NCI-H187 (cell line): ENCODE measurements at places on chromosomes 6 and 20.

DNA sequence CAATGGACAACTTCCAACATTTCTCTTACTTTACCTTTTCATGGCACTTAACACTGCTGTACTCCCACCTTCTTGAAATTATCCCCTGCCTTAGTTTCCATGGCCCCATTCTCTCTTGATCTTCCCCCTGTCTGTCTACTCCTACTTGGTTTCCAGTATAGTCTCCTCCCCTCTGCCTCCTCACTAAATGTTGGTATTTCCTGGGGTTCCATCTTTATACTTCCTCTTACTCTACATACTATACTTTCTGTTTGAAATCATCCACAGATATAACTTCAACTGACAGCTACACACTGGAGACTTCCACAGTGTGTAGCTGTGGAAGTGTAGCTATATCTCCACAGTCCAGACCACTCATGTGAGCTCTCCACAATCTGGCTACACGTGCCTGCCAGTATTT lies 13.5 kb downstream of the ZHX3 start:
- DNase-seq: no peak

DNA sequence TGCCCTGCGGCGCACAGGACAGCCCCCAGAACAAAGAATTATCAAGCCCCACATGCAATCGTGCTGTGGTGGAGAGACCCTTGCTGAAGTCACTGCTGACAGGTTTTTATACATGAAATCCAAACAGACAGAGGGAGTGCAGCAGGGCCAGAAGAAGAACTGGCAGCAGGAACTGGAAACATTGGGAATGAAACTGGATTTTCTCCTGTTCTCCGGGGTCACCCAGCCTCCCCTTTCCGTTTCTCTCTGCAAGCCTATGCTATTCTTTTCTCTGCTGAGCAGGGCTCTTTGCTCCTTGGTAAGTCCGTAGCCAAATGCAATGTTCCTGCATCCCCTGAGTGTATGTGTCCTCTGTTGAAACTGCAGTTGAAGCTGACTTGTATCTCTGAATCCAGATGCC lies 63.5 kb upstream of the QKI start:
- no peak for DNase-seq

- DNase-seq: no peak
Observed at GRCh38 chr6:90044833-90045381, 150.6 kb downstream of the GJA10 start.

DNA sequence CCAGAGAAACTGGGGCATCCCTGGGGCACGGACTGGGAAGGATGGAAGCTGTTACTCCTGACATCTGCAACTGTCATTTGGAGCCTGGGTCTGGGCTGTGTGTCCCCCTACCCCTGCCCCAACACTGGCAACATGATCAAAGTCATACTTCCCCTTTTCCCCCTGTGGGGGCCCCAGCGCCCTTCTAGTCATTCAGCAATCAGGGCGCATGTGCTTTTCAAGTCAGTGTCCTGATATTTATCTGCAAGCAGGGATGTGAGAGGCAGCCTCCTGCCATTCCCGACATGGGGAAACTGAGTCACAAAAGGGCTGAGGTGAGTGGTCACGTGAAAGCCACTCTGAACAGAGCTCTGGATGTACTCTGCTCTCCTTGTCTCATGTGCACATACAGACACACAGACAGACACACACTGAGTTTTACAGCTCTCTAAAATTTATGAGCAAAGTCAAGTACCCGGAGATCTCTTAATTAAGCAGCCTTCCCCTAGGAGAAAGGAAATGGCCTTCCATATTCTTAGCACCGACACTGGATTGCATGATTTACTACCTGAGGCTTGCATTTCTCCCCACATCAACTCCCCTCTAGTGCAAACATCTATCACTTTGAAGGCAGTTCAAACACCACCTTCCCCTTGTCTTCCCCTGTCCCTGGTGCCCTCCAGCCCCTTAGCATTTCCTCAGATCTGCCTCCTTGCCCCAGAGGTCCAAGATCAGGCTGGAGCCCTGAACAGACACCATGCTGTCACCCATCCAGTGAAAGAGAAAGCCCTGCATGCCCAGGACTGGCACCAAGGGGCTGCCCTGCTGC lies 170.7 kb downstream of the CDC5L start:
- no peak for DNase-seq

- no peak for DNase-seq
Observed at GRCh38 chr6:167577891-167578361, 248.8 kb upstream of the AFDN start.

DNA sequence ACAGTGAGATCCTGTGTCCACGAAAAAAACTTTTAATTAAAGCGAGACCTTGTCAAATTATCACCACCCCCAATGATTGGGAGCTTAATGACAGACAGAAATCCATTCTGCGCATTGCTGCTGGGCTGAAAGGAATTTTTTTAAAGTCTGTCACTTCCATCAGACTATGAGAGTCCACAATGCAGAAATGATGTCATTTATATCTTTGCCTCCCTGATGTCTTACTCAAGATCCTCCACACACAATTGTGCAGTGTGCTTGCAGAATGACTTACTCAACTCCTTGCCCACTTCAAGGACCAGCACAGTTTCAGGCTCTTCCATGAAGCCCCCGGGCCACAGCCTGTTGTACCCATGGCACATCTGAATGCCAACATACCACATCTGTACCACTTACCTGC lies 41.0 kb downstream of the GPLD1 start:
- no peak for DNase-seq

- no peak for DNase-seq
Observed at GRCh38 chr6:296151-297122, 4.2 kb downstream of the DUSP22 start.

DNA sequence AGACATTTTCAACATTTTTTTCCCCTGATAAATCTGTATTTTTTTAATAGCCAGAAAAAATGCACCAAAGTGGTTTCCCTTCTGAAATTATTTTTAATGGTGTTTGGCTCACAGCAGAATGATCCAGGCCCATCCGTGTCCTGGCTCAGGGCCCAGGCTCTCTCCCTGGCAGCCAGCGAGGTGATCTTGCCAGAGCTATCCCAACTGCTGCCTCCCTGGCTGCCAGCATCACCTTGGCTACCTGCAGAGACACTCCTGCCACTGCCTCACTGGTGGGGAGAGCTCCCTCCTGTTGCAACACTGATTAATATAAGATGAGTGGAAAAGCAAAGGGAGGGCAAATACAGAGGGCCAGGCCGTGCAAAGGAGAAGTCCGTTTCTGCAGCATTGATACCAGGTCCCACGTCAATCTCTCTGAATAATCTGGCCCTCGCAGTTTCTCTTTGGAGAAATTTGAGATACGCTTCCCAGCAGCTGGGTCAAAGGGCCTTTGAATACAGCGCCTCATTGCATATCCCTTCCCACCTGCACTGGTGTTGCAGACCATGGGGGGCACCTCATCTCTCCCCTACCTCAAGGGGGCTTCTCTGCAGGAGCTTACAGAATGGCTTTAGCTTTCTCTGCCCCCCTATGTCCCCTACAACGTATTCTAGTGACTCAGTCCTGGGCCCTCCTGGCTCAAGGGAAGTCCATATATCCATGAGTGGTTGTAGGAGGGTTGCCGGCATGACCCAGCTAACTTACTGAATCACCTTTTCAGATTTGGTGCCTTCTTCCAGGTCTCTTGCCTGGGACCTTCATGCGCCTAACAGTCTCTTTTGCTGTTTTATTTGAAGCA lies 12.8 kb upstream of the DSTN start:
- DNase-seq: no peak

- no peak for DNase-seq
Observed at GRCh38 chr20:33653218-33653899, 8.8 kb upstream of the C20orf144 start.

GRCh38 chr6:6008089-6008647 lies 1.4 kb upstream of the NRN1 start:
- DNase-seq: no peak

GRCh38 chr6:29656798-29657197 lies at the start of gene MOG:
MOG (plus strand) TSS chr6:29657092; CDS start chr6:29657210, 118 bp downstream.
- no peak for DNase-seq
